ENCODE measurements at places on chromosomes 7 and 10. TPM values are rescaled to one million over a fixed set of nuclear protein-coding genes. Genes with fewer than 3 reads are reported as not detected.
A peak's percentile ranks its signal among the peaks of the same experiment; 100 is the strongest.

GRCh38 chr10:19833170-19833824 lies 17.1 kb downstream of the PLXDC2 start:
- 0 out of 2 replicates have a peak, but pooled peaks cover 2% of the 10 kb centered on the region for H3K4me1 ChIP-seq
- no peak overlapping the region for H3K4me3 ChIP-seq
- no peaks in the 10 kb centered on the region for H3K27me3 ChIP-seq
- no peak overlapping the region for H3K27ac ChIP-seq
- DNase-seq: no peak

UPK3BL2 gene
- 2.8 TPM for total RNA-seq

HOXA7 gene
- 40.4 TPM for total RNA-seq

- no peaks in the 10 kb centered on the region for H3K27me3 ChIP-seq
- no peaks in the 10 kb centered on the region for H3K4me1 ChIP-seq
- no peak for DNase-seq
- no peak overlapping the region for H3K27ac ChIP-seq
- H3K4me3 ChIP-seq: no peak overlapping the region
Observed at GRCh38 chr10:103969436-103969835, 2.5 kb downstream of the SLK start.

GRCh38 chr10:63268149-63268797 lies 135.1 kb downstream of the NRBF2 start:
- H3K4me3 ChIP-seq: peak overlapping the region; percentile 77
- DNase-seq: peak; percentile 53
- H3K36me3 ChIP-seq: peaks cover 5% of the 10 kb centered on the region
- H3K27me3 ChIP-seq: no peaks in the 10 kb centered on the region

PRLHR gene
- not detected for total RNA-seq

DNA sequence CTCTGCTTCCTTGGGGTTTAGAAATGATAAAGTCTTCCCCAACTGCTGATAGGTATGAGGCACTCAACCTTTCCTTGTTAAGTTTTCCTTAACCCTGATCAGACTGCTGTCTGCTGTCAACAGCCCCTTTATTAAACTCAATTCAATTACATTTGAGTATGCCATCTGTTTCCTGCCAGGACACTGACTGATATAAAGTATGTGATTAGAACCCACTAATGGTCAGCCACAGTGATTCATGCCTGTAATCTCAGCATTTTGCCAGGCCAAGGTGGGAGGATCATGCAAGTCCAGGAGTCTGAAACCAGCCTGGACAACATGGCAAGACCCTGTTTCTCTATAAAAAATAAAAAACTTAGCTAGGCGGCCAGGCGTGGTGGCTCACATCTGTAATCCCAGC lies 18.1 kb downstream of the BAZ1B start:
- no peaks in the 10 kb centered on the region for H3K27me3 ChIP-seq
- no peak for DNase-seq
- no peak overlapping the region for H3K4me3 ChIP-seq

- DNase-seq: no peak
- no peaks in the 10 kb centered on the region for H3K36me3 ChIP-seq
- no peaks in the 10 kb centered on the region for H3K4me1 ChIP-seq
- H3K4me3 ChIP-seq: no peak overlapping the region
- H3K27me3 ChIP-seq: no peaks in the 10 kb centered on the region
Observed at GRCh38 chr7:106982415-106982814, 62.1 kb upstream of the PRKAR2B start.

DNA sequence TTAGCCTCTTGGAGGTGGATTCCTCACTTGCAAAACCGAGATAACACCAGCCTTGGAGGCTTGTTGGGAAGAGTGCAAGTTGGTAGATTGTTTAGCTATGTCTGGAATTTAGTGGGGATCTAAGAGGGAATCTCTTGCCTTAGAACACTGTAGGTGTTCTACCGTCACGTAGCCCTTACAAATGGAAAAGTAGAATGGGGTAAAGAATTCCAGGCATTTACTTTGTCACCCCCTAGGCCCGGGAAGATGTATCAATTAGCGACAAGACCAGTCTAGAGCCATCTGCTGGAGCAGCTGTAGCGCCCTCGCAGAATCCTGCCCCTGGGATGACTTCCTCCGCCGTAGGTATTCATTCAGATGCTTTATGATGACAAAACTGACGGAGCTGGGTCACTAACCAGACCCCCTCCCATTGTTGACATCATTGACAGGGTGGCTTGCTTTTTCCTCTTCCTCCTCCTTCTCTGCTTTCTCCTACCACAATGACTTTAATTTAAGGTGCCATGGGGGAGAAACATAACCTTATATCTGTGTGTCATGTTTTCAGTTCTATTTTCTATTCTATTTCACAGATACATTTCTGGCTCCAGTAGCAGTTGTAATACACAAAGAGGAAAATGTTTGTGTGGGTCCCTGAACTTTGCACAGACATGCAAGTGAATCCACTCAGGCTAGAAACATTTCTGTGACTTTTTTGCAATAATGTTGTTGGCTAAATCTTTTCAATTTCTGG lies 262.6 kb upstream of the LYZL1 start:
- H3K36me3 ChIP-seq: no peaks in the 10 kb centered on the region
- no peaks in the 10 kb centered on the region for H3K27me3 ChIP-seq
- DNase-seq: no peak
- H3K4me1 ChIP-seq: peaks cover 11% of the 10 kb centered on the region
- H3K4me3 ChIP-seq: no peak overlapping the region

DNA sequence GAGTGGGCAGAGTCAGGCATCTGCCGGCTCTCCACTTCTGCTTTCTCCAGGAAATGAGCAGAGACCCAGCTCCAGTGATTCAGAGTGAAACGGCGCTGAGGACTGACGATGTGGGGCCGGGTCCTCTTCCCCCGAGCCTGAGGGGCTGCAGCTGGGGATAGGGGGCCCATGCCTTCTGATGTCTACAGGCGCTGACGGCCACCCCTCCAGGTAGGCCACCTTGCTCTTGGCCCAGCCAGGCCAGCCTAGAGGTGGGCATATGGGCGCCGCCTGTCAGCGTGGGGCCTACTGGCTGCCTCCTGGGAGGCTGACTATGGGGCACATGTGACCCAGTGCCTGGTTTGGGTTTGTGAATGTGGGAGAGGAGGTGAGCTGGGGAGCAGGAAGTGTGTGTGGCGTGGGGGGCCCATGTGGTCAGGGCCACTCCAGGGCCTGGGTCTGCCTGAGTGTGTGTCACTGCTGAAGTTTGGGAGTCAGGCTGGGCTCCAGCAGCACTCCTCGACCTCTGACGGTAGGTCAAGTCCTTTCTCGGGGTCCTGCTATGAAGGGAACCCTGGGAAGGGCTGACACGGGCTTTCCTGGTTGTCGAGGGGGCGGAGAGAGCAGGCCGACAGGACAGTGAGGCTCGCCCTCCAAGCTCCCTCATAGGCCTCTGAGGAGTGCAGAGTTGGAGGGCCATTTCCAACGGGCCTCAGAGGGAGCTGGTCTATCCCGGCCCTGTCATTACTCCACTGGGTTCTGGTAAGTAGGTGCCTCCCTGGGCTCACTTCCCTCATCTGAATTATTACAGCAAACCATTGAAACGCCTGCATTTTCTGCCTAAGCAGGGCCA lies at the start of gene WDFY4:
TSS of gene WDFY4 (plus strand) at position 82 of the 832 bp plus-strand sequence. CDS start 24,860 bp downstream, outside the sequence.
- DNase-seq: no peak
- no peaks in the 10 kb centered on the region for H3K27me3 ChIP-seq
- no peaks in the 10 kb centered on the region for H3K4me1 ChIP-seq
- no peak within 1 kb of the TSS for H3K4me3 ChIP-seq
- no peak within 1 kb of the TSS for H3K27ac ChIP-seq
- no peaks in the 10 kb centered on the region for H3K36me3 ChIP-seq

GRCh38 chr7:121023683-121024511 lies 35.4 kb downstream of the CPED1 start:
- H3K27me3 ChIP-seq: no peaks in the 10 kb centered on the region
- H3K27ac ChIP-seq: no peak overlapping the region
- H3K36me3 ChIP-seq: peaks cover under 1% of the 10 kb centered on the region
- H3K4me1 ChIP-seq: peaks cover 28% of the 10 kb centered on the region
- DNase-seq: no peak

GRCh38 chr7:109354000-109354399 lies 784.3 kb downstream of the DNAJB9 start:
- no peak for DNase-seq
- no peaks in the 10 kb centered on the region for H3K4me1 ChIP-seq
- H3K36me3 ChIP-seq: no peaks in the 10 kb centered on the region
- H3K27ac ChIP-seq: no peak overlapping the region
- no peak overlapping the region for H3K4me3 ChIP-seq

DNA sequence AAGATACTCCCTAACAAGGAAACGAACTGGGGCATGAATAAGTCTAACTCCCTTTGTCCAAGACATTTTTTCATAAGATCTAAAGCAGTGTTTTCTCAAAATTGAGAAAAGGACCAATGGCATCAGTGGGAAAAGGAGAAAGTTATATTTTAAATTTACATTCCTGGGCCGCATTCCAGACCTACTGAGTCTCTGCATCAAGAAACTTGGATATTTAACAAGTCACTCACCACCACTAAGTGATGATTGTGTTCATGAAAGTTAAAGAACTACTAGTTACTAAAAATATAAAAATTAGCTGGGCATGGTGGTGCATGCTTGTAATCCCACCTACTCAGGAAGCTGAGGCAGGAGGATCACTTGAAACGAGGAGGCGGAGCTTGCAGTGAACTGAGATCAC lies 149.6 kb upstream of the MEOX2 start:
- DNase-seq: no peak
- H3K36me3 ChIP-seq: no peaks in the 10 kb centered on the region

AKR1C8 gene
- total RNA-seq: 0.23 TPM

- no peak for DNase-seq
- H3K27me3 ChIP-seq: no peaks in the 10 kb centered on the region
- no peak overlapping the region for H3K27ac ChIP-seq
- no peak overlapping the region for H3K4me3 ChIP-seq
- peaks cover 9% of the 10 kb centered on the region for H3K4me1 ChIP-seq
Observed at GRCh38 chr7:81140775-81141174, 221.9 kb upstream of the SEMA3C start.

DNA sequence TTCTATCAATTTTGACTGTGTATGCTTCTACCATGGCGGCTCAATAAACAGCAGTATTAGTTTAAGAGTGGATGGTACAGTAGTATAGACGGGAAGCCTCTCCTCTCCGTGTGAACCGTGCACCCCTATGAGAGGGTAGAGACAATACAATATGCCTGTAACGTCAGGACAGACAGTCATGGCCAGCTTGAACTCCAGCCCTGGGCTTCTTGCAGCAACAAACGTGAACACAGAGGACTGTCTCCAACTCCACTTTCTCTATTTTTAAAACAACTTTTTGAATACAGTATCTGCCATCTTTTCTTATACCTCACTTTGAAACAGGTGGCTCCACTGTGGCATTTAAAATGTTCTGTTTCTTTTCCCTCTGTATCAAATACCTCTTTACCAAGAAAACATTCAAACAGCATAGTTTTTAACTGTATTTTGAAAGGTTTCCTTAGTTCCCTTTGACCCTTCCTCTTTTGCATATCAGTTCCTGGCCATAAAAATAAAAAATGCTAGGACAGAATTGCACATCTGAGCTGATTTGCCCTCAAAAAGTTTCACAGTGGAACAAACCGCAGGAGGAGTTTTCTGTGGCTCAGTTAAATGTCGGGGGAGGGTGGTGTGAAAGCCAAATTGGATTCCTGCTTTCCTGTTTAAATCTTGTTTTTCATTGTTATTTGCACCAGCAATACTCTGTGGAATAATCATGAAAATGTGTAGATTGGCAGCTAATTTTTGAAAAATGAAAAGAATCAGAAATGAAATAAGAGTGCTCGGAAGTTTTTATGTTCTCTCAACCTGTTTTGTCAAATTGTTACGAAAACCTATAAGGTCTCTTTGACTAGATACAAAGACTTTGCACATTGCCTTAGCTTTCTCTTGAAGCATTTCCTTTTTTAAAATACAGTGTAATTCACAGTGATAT lies 8.0 kb downstream of the IKZF1 start:
- no peak overlapping the region for H3K4me3 ChIP-seq
- no peaks in the 10 kb centered on the region for H3K36me3 ChIP-seq
- no peak for DNase-seq
- peaks cover 14% of the 10 kb centered on the region for H3K27me3 ChIP-seq
- H3K4me1 ChIP-seq: no peaks in the 10 kb centered on the region

DNA sequence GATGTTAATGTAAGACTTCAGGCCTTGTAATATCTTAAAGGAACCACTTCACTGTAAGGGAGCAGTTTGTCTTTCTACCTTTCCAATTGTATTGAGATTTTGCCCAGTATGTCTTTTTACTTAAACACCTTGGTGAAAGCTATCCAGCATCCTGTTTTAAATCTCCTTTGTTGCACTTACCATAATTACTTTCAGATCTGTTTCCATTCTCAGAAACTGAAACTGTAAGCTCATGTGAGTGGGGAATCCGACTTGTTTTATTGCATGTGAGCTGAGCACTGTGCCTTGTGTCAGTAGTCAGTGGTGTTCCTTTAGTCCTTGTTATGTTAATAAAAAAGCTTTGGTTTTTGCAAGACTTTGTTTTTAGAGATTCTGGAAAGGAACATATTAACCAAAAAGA lies 42.2 kb downstream of the BMPR1A start:
- H3K27me3 ChIP-seq: no peaks in the 10 kb centered on the region
- no peak for DNase-seq
- peaks cover 7% of the 10 kb centered on the region for H3K4me1 ChIP-seq
- no peak overlapping the region for H3K4me3 ChIP-seq

SPDYE2B gene
- not detected for total RNA-seq
